ENCODE measurements at places on chromosomes 13 and 19.

- no peak for DNase-seq
Measured at GRCh38 chr19:15640904-15641597, 354 bp downstream of the CYP4F3 start.

DNA sequence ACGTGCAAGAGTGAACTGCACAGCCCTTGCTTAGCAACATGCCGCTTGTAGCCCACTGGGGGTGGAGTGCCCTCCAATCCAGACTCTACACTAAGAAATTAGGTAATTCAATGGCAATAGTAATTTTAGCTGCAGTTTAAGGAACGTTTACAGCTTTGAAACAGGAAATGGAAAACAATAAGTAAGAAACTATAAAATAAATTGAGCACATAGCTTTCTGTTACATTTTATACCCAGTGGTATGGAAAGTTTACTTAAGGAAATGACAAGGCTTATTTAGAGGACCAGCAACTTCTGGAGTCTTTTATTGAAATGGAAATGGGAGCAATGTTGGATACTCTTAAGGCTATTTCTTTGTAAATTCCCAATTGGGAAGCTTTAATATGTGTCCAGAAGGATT lies 373.2 kb downstream of the KCNRG start:
- DNase-seq = no peak

DNA sequence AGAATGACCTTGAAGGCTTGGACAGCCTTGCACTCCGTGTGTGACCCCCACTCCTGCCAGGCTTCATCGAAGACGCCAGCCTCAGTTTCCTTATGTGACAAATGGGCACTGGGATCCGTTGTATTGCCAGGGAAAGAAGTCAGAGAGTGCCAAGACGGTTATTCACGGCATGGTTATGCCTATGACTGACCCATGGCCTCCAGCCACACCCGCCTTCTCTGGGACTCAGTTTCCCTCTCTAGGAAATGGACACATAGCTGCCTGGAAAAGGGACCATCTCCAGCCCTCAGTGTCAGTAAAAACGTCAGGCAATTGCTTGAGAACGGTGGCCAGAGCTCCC lies 915 bp upstream of the UBE2S start:
- DNase-seq = no peak

DNA sequence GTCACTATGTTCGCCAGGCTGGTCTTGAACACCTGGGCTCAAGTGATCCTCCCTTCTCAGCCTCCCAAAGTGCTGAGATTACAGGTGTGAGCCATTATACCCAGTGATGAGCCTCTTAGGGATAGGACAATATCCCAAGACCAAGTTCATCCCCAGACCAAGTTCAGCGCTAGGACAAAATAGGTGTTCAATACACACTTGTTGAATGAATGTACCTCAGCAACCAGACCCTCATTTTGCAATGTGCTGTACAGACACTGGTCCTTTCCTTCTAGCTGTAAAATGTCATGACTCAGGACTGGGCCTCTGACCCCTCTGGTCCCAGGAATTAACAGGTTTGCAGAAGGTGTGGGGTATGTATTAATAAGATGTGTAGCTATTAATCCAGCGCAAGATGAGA lies 246.0 kb downstream of the TSHZ3 start:
- DNase-seq = no peak

DNA sequence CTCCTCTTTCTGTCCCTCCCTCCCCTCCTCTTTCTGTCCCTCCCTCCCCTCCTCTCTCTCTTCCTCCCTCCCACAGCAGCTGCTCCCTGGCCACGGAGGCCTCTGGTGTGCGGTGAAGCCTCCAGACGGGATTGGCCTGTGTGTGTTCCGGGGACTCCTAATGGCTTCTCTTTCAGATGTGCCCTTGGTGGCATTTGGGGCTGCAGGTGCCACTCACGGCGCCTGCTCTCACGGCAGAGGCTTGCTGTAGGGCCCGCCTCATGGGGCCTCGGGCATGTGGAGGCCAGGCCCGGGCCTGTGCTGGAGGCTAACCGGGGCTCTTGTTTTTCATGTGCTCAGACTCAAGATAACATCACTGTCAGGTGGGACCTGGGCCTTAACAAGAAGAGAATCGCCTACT lies 20.9 kb downstream of the UPF1 start:
- no peak for DNase-seq

- DNase-seq = no peak
Measured at GRCh38 chr13:44543369-44543768, 32.8 kb downstream of the TSC22D1 start.

GRCh38 chr19:52993342-52994178 lies 20.2 kb upstream of the ERVV-1 start:
- DNase-seq = no peak

GRCh38 chr19:41377977-41378709 lies 1.8 kb downstream of the TMEM91 start:
- no peak for DNase-seq

GRCh38 chr19:3494559-3494958 lies 5.9 kb downstream of the DOHH start:
- no peak for DNase-seq

DNA sequence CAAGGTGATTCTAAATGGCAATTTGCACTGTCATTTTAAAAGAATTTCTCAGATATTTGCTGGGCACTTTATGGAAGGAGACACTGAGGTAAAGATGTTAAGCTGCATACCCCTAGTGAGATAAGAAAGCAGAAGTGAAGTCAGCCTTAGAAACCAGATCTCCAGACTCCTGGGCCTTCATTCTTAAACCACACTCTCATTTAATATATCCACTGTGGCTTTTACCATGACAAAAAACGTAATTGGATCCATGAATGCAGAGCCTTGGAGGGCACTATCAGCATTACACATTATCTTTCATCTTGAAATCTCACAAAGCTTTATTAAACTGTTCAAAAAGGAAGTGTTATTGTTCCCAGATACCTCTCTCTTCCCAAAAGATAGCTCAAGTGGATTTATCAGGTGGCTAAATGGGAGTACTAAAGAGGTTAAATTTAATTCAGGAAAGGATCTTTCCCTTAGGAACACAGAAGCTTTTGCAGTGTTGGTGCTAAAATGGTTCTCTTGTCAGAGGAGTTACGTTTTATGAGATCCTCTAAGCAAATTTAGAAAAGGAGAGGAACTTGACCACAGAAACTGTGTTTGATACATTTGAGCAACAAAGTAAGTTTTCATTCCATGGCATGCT lies 1060.4 kb downstream of the EFNB2 start:
- no peak for DNase-seq

- no peak for DNase-seq
Measured at GRCh38 chr19:28874742-28875141, 338.2 kb downstream of the UQCRFS1 start.

DNA sequence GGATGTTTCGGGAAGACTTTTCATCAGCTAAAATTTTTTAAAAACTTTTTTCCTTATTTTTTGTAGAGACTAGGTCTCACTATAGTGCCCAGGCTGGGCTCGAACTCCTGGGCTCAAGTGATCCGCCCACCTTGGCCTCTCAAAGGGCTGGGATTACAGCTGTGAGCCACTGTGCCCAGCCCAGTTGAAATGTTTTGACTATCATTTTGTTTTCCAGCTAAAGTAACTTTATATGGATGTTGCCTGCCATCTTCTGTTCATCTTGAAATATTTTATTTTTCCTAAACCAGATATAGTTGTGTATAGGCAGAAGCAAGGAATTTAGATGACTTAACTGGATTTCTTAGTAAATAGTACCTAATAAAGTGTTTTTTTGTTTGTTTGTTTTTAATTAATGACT lies 7.0 kb downstream of the CAB39L start:
- DNase-seq = no peak

DNA sequence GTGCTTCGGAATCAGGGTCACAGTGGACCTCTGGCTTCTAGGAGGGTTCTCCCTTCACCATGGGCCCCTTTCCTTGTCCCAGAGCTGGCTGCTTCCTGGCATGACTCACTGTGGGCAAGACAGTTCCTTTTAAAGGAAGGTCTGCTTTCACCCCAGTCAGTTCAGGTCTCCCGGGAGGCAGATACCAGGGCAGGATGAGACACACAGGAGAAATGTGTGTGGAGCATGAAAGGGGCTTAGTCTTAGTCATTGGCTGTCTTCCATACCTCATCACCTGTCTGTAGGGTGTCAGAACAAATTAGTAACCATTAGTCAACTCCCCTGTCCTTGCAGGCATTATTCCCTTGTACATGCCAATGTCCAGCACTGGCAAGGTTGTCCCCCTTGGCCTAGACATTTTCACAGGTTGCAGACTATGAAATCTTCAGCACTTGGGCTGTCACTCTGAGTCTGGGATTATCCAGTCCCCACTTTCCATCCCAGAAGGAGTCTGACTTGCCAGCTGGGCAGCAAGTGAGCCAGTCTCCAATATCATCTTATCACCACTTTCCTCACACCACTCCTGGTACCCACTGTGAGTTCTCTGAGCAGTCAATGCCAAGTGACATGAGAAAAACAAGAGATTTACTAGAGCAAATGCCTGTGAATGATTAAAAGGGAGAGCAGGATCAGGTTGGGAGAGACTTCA lies 76.8 kb upstream of the MEDAG start:
- DNase-seq = no peak

DNA sequence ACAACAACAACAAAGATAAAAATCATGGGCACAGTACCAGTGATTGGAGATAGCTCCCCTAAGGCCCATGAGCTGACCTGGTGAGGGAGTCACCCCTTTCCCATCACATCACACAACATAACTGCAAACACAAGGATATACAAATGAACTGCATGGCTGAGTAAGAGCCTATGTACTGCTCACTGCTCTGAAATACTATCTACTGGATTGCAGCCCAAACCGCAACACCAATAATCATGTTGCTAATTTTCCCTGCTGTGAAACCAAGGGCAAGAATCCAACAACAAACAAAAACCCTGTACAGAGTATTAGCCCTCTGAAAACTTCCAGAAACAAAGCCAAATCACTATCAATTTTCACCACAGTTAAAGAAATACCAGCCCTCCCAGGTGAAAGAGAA lies 1893.2 kb downstream of the PCDH9 start:
- DNase-seq = peak; percentile 79

- DNase-seq = no peak
Measured at GRCh38 chr13:46668302-46668720, 115.3 kb downstream of the LRCH1 start.

- DNase-seq = peak; percentile 53
Measured at GRCh38 chr19:40523322-40524047, 53.2 kb upstream of the SHKBP1 start.

Measured in retinal pigment epithelial cell (primary cell).